ENCODE measurements at places on chromosomes 5 and 9. TPM values are rescaled to one million over a fixed set of nuclear protein-coding genes. Genes with fewer than 3 reads are reported as not detected.

- DNase-seq: no peak
Observed at GRCh38 chr9:8492024-8492423, 692.4 kb upstream of the DMAC1 start.

DNA sequence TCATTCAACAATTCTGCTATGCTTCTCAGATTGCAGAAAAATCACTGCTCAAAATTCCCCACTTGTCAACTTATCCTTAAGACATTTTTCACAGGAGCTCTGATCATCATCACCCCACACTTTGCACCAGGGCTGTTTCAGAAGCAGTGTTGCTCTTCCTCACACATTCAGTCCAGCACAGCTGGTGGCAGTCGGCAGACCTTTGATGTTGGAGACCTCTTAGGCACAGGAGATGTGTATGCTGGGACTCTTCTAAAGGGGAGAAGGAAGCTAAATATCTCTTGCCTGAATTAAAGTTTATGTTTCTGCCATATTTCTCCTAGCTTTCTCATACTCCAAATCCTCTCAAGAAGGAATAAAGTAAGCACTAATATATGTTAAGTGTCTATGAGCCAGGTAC, 44.8 kb upstream of the SSBP2 start:
- DNase-seq: no peak

DNA sequence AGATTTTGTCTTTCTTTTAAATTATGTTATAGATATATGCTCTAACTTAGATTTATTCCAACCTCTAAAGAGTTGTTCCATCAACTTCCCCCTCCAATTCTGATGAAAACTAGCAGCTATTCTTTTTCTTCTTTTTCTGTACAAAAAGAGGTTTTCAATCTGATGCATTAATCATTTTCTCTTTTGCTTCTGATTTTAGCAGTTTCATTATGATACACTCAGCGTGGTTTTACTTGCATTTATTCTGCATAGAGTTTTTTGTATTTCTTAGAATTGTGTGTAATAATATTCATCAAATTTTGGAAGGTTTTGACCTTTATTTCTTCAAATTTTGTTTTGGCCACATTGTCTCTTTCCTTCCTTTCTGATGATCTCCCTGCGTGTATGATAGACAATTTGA, 968.1 kb upstream of the CDH18 start:
- DNase-seq: no peak

DNA sequence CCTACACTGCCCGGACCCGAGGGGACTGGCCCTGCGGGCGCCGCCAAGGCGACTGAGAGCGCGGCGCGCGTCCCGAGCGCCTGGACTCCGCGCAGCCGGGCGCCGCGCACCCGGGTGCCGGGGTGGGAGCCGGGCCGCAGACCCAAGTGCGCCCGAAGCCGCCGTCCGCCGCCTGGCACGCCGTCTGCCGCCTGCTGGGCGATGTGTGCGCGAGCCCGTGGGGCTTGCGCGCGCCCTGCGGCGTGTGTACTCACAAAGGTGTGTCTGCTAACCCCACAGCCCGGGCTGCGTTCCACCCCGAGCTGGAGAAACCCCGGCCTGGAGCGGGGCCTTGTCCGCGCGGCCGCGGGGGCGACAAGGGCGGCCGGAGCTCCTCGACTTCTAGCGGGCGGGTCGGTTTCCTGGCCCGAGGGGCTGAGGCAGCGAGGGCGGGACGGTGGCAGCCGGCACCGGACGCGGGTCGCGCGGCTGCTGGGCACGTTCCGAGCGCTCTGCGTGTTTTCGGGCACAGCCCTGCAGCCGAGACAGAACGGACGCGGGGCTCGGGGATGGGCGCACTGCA, 1.1 kb upstream of the ZSWIM6 start:
- DNase-seq: peak; percentile 91

DNA sequence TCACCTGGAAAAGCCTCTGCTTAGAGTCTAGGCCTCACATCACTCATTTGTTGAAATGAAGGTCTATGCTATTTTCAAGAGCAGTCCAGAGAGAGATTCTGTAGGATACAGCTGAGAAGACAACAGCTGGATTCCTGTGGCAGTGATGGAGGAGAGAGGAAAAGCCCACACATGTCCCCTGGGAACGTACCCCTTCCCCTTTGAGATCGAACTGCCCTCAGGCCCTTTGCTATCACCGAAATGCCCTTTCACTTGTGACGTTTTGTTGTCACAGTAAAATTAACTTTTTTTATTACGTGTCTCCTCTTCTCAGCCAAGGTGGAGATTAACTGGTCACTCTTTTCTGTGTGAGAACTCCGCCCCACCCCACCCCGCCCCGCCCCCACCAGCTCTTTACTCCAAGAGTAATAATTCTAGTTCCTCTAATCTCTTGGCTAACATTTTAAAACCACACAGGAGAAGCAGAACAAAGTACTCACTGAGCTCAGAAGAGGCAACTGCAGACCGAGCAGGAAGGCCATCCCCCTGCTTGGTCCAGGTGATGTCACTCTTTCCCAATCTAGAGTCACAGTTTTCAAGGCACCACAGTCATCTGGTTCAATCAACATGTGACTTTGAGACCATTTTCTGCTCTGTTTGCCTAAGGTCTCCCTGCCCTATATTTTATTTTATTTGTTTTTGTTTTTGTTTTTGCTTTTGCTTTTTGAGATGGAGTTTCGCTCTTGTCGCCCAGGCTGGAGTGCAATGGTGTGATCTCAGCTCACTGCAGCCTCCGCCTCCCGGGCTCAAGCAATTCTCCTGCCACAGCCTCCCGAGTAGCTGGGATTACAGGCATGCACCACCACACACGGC, 105.6 kb downstream of the SUSD1 start:
- peak; percentile 21 for DNase-seq

- DNase-seq: no peak
Observed at GRCh38 chr9:91886414-91887076, 63.5 kb downstream of the ROR2 start.

GRCh38 chr5:77867194-77867691, 91.1 kb upstream of the TBCA start:
- peak; percentile 72 for DNase-seq

GRCh38 chr5:149387081-149387631, 8.1 kb upstream of the IL17B start:
- peak; percentile 42 for DNase-seq

SLC46A2 gene
- not detected for total RNA-seq
